ENCODE measurements at places on chromosomes 3 and 15.
A peak's percentile ranks its signal among the peaks of the same experiment; 100 is the strongest.

DNA sequence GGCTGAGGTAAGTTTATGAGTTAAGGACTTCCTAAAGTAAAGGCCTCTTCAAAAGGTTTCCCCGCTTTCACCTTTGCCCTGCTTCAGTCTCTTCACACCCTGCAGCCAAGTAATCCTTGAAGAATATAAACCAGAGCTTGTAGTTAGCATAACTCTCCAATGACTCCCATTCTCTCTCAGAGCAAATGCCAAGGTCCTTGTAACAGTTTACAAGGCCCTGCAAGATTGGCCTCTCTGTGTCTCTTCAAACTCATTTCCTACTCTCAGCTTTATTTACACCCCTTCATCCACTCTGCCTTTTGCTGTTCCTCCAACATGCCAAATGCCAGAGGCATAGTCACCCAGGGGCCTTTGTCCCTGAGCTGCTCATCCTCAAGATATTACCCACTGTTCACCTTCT lies 60.5 kb upstream of the MME start:
- H3K4me3 ChIP-seq, result no peak overlapping the region
- DNase-seq, result no peak
- H3K27ac ChIP-seq, result no peak overlapping the region
- H3K36me3 ChIP-seq, result no peaks in the 10 kb centered on the region

DNA sequence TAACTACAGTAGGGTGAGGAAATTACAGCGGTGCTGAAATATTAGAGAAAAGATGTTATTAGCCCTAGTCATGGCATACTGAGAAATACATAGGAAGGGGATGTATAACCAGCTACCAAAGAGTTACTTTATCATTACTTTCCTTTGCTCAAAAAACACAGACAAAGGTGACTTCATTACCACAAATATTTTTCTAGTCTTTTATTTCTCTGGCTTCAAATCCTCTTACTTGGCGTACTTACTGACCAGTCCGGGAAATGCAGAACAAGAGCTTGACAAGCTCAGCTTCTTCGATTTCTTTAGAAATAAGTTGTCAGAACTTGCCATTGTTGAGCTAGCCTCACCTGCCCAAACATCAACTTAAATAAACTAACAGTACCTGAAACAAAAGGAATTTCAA lies 142.1 kb upstream of the TMCO5A start:
- peaks cover 22% of the 10 kb centered on the region for H3K4me1 ChIP-seq
- DNase-seq, result peak; percentile 73
- H3K27ac ChIP-seq, result peak overlapping the region; percentile 66
- H3K27me3 ChIP-seq, result no peaks in the 10 kb centered on the region

- peak within 1 kb of the TSS; percentile 95 for H3K27ac ChIP-seq
- no peaks in the 10 kb centered on the region for H3K36me3 ChIP-seq
- H3K4me1 ChIP-seq, result peaks cover 15% of the 10 kb centered on the region
- no peaks in the 10 kb centered on the region for H3K27me3 ChIP-seq
- H3K4me3 ChIP-seq, result peak within 1 kb of the TSS; percentile 65
Measured at GRCh38 chr3:48662753-48663488, at the start of gene CELSR3. Gene CELSR3, minus strand, starts transcription at chr3:48662886. Its CDS starts 252 bp downstream, at chr3:48662634.

- H3K27me3 ChIP-seq, result no peaks in the 10 kb centered on the region
- H3K36me3 ChIP-seq, result peaks cover 21% of the 10 kb centered on the region
- peak overlapping the region; percentile 90 for H3K4me3 ChIP-seq
- peak overlapping the region; percentile 65 for H3K27ac ChIP-seq
- H3K4me1 ChIP-seq, result peaks cover 31% of the 10 kb centered on the region
Measured at GRCh38 chr3:197959500-197959890, 522 bp upstream of the LMLN start.

- no peak for DNase-seq
- no peaks in the 10 kb centered on the region for H3K36me3 ChIP-seq
- H3K4me3 ChIP-seq, result no peak overlapping the region
- H3K4me1 ChIP-seq, result no peaks in the 10 kb centered on the region
- no peaks in the 10 kb centered on the region for H3K27me3 ChIP-seq
- H3K27ac ChIP-seq, result no peak overlapping the region
Measured at GRCh38 chr3:24736701-24737100, 242.1 kb upstream of the THRB start.

Data from astrocyte (in vitro differentiated cells and primary cell).